Skin of body (tissue), 3 donors: ENCODE measurements at places on chromosomes 1 and 21. TPM values are rescaled to one million over a fixed set of nuclear protein-coding genes. Genes with fewer than 3 reads are reported as not detected.

RXRG gene
- total RNA-seq = 14.1 TPM

FBXO2 gene
- total RNA-seq = 0.99 TPM

GPR37L1 gene
- total RNA-seq = not detected

SYT2 gene
- 0.10 TPM for total RNA-seq

OR10Z1 gene
- not detected for total RNA-seq

CD244 gene
- total RNA-seq = 0.49 TPM

IER5 gene
- total RNA-seq = 16.4 TPM

ZFP69B gene
- total RNA-seq = 3.5 TPM

GBP4 gene
- total RNA-seq = 1.6 TPM

TSPEAR gene
- total RNA-seq = 4.1 TPM

ATP6V1G3 gene
- total RNA-seq = not detected

C1orf50 gene
- total RNA-seq = 5.2 TPM

HES5 gene
- 1.5 TPM for total RNA-seq

RGL1 gene
- total RNA-seq = 39.4 TPM

RNU1-2 gene
- total RNA-seq = 34,682 TPM

CACNA1S gene
- 5.3 TPM for total RNA-seq

HES2 gene
- total RNA-seq = 5.9 TPM

INSRR gene
- total RNA-seq = under 0.01 TPM

CFAP141 gene
- not detected for total RNA-seq

C1orf210 gene
- 0.99 TPM for total RNA-seq

LIN9 gene
- 8.8 TPM for total RNA-seq

EFCAB14 gene
- total RNA-seq = 62.9 TPM

SPRR2F gene
- total RNA-seq = not detected

BRINP2 gene
- total RNA-seq = 0.39 TPM

GPR25 gene
- not detected for total RNA-seq

ADAMTS1 gene
- 67.3 TPM for total RNA-seq

CEP85 gene
- total RNA-seq = 15.1 TPM

CACHD1 gene
- 25.4 TPM for total RNA-seq

KRTAP12-2 gene
- 1.5 TPM for total RNA-seq

GPR52 gene
- total RNA-seq = 3.6 TPM

AADACL3 gene
- total RNA-seq = 6.1 TPM

ARHGEF19 gene
- total RNA-seq = 18.7 TPM

FCAMR gene
- not detected for total RNA-seq

SAMD11 gene
- 4.9 TPM for total RNA-seq
